ENCODE measurements at places on chromosomes 2 and 18. TPM values are rescaled to one million over a fixed set of nuclear protein-coding genes. Genes with fewer than 3 reads are reported as not detected.

DNA sequence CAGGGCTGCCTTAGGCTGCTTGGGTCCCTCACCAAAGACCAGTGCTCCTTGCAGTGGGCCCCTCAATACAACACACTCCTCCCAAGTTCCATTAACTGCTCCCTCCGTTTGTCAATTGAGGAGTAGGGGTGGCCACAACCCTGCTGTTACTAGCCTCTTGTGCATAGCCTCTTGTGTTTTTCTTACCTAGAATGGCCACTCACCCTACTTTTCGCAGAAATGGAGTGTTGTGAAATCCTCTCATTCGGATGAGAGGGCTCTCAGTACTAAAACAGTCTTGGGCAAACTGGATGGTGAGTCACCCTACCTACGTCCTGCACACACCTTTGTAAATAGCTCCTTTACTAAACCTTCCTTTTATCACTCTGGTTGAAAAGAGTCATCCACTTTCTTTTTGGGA, 253.9 kb downstream of the OSR1 start:
- no peaks in the 10 kb centered on the region for H3K4me1 ChIP-seq
- H3K27me3 ChIP-seq, result no peaks in the 10 kb centered on the region
- H3K36me3 ChIP-seq, result no peaks in the 10 kb centered on the region
- no peak overlapping the region for H3K27ac ChIP-seq
- DNase-seq, result no peak

DNA sequence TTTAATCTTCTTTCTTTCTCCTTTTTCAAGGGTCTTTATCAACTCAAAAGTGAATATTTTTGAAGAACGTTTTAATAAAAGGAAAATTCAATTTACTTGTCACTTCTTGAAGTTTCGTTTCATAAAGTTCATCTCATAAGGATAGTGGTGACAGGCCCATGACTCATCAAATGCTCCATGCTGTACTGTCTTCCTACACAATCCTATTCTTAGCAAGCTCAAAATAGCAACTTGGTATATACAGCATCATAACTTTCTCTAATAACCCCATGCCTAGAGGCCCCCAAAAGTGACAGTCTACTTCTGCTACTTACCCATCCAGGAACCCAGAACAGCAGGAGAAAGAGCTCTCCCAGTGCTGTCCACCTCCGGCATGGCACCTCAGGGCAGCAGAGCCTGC, 7.7 kb downstream of the FBXO15 start:
- no peaks in the 10 kb centered on the region for H3K27me3 ChIP-seq
- no peak for DNase-seq
- H3K27ac ChIP-seq, result no peak overlapping the region
- no peaks in the 10 kb centered on the region for H3K36me3 ChIP-seq

GRCh38 chr2:190156530-190157212, 94.1 kb upstream of the MSTN start:
- H3K27ac ChIP-seq, result no peak overlapping the region
- H3K27me3 ChIP-seq, result no peaks in the 10 kb centered on the region
- H3K4me1 ChIP-seq, result no peaks in the 10 kb centered on the region
- DNase-seq, result no peak
- H3K36me3 ChIP-seq, result no peaks in the 10 kb centered on the region

IL36B gene
- not detected for total RNA-seq

DNA sequence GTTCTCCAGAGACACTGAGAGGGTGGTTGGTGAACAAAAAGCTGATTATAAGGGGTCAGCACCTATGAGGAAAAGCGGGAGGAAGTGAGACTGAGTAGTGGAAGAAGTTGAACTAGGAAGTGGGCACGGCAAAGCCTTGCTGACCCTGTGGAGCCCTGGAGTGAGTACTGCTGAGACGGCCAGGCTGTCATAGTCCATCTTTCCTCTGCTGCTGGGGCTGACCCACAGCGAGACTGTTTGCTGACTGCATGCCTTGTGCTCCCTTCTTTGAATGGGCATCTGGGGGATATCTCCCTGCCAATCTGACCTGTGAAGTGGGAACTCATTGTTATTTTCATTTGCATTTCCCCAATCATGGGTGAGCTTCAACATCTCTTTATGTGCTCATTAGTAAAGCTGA, 92.4 kb upstream of the LDAH start:
- H3K4me3 ChIP-seq, result no peak overlapping the region
- no peaks in the 10 kb centered on the region for H3K4me1 ChIP-seq
- DNase-seq, result no peak
- H3K27me3 ChIP-seq, result no peaks in the 10 kb centered on the region
- no peaks in the 10 kb centered on the region for H3K36me3 ChIP-seq
- H3K27ac ChIP-seq, result no peak overlapping the region

DNA sequence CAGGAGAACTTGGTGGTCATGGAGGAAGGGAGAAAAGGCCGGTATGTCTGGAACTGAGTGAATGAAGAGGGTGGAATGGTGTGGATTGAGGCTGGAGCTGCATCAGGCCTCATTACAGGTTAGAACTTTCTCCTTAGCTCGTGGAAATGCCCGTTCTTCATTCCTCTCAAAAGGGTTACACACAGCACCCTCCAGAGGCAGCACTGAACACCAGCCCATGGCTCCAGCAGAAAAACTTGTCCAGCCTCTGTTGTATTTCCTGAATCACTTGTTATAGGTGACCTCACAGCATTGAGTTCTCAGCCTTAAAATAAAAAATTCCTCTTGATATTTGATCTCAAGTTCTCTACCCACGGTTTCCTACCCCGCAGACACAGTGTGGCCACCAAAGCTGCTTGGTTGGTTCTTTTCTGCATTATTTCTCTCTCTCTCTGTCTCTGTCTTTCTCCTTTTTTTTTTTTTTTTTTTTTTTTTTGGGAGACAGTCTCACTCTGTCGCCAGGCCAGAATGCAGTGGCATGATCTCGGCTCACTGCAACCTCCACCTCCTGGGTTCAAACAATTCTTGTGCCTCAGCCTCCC, 89.6 kb downstream of the ITGB1BP1 start:
- no peaks in the 10 kb centered on the region for H3K36me3 ChIP-seq
- H3K27ac ChIP-seq, result no peak overlapping the region
- no peak overlapping the region for H3K4me3 ChIP-seq
- H3K4me1 ChIP-seq, result peaks cover 2% of the 10 kb centered on the region

DNA sequence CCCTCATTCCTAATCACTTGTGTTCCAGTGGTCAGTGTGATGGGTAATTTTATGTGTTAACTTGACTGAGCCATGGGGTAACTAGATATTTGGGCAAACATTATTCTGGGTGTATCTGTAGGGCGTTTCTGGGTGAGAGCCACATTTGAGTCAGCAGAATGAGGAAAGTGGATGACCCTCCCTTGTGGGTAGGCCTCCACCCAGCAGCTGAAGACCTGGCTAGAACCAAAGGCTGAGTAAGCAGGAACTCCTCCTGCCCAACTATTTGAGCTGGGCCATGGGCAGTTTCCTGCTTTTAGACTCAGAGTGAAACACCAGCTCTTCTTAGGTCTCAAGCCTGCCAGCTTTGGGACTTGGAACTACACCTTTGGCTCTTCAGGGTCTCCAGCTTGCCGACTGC, 141.8 kb downstream of the ACKR3 start:
- no peaks in the 10 kb centered on the region for H3K36me3 ChIP-seq
- no peaks in the 10 kb centered on the region for H3K4me1 ChIP-seq
- DNase-seq, result no peak
- no peak overlapping the region for H3K27ac ChIP-seq

GRCh38 chr2:38652431-38653273, 13.3 kb upstream of the GALM start:
- no peak overlapping the region for H3K4me3 ChIP-seq
- H3K4me1 ChIP-seq, result peaks cover 55% of the 10 kb centered on the region
- no peak overlapping the region for H3K27ac ChIP-seq

- peak overlapping the region; percentile 31 for H3K4me3 ChIP-seq
- peaks cover 21% of the 10 kb centered on the region for H3K36me3 ChIP-seq
- H3K27me3 ChIP-seq, result no peaks in the 10 kb centered on the region
- no peak for DNase-seq
Measured at GRCh38 chr2:74205596-74205995, 7.2 kb downstream of the MTHFD2 start.

DNA sequence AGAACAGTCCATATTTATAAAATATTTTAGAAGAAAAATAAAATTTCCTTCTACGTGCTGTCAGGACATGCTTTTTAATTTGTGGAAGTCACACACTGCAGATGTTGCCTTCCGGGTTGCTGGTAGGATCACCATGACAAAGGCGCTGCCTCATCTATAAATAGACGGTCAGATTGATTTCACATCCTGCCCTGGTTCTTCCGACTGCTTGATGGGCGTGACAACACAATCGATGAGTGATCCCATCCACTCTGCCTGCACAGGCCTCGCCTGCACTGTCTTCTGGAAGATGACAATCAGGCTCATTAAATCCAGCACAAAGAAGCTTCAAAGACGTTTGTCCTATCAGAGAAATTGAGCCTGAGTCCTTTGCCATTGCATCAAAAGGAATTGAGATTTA, 318.9 kb upstream of the TRIB2 start:
- H3K27me3 ChIP-seq, result no peaks in the 10 kb centered on the region
- H3K36me3 ChIP-seq, result no peaks in the 10 kb centered on the region
- no peaks in the 10 kb centered on the region for H3K4me1 ChIP-seq
- H3K4me3 ChIP-seq, result no peak overlapping the region

GRCh38 chr2:235097196-235097595, 145.4 kb downstream of the SH3BP4 start:
- no peak for DNase-seq
- no peak overlapping the region for H3K4me3 ChIP-seq
- peaks cover 9% of the 10 kb centered on the region for H3K27me3 ChIP-seq
- H3K4me1 ChIP-seq, result no peaks in the 10 kb centered on the region
- no peaks in the 10 kb centered on the region for H3K36me3 ChIP-seq

GRCh38 chr18:55477499-55477859, 110.5 kb downstream of the TCF4 start:
- peak overlapping the region; percentile 58 for H3K4me3 ChIP-seq
- no peak overlapping the region for H3K27ac ChIP-seq
- no peak for DNase-seq
- H3K36me3 ChIP-seq, result no peaks in the 10 kb centered on the region

- peaks cover 23% of the 10 kb centered on the region for H3K4me1 ChIP-seq
- H3K27ac ChIP-seq, result peak overlapping the region; percentile 37
- no peaks in the 10 kb centered on the region for H3K36me3 ChIP-seq
- peak; percentile 35 for DNase-seq
- H3K27me3 ChIP-seq, result no peaks in the 10 kb centered on the region
- peak overlapping the region; percentile 19 for H3K4me3 ChIP-seq
Measured at GRCh38 chr2:181300600-181301291, 156.4 kb upstream of the ITGA4 start.

GRCh38 chr18:26634631-26635030, 86.3 kb upstream of the KCTD1 start:
- no peak for DNase-seq
- no peak overlapping the region for H3K27ac ChIP-seq
- no peak overlapping the region for H3K4me3 ChIP-seq
- H3K36me3 ChIP-seq, result no peaks in the 10 kb centered on the region
- no peaks in the 10 kb centered on the region for H3K4me1 ChIP-seq

KCNG2 gene
- total RNA-seq, result not detected

SETBP1 gene
- 0.41 TPM for total RNA-seq

FAM117B gene
- 46.8 TPM for total RNA-seq

DNA sequence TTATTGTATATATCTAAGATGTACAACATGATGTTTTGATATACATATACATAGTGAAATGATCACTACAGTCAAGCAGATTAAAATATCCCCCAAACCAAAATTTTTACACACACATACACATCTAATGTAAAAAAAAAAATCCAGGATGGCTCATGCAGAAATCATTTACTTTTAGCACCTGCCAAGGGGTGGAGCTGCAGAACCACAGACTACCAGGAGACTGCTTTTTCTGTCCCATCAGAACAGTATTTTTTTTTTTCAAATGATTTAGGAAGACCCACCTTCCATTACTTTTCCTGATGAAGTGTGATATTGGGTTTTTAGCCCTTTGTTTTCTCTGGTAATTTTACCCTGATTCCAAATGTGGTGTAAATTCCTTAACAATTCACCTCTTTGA, 61.9 kb downstream of the AQP4 start:
- H3K27me3 ChIP-seq, result no peaks in the 10 kb centered on the region
- H3K4me1 ChIP-seq, result no peaks in the 10 kb centered on the region

- no peaks in the 10 kb centered on the region for H3K27me3 ChIP-seq
- H3K4me3 ChIP-seq, result no peak overlapping the region
- no peak overlapping the region for H3K27ac ChIP-seq
- no peaks in the 10 kb centered on the region for H3K4me1 ChIP-seq
- no peaks in the 10 kb centered on the region for H3K36me3 ChIP-seq
- no peak for DNase-seq
Measured at GRCh38 chr2:159595410-159596046, 20.8 kb downstream of the BAZ2B start.

HNMT gene
- 0.78 TPM for total RNA-seq

SIX3 gene
- not detected for total RNA-seq

RUFY4 gene
- total RNA-seq, result 0.78 TPM

DNA sequence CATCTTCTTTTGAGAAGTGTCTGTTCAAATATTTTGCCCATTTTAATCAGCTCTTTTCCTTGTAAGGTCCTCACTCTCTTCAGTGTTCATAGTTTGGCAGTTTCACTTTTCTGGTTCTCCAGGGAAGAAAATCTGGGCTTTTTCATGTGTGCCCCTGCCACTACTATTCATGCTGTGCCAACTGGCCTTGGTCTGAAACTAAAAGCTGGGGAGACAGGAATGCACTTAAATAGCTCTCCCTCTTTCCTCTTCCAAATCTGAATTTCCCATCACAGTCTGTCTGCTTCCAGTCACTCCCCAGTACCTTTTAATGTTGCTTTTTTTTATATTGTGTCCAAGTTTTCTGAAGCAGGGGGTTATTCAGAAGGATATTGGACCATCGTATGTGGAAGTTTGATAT, 574.3 kb upstream of the POU3F3 start:
- H3K27me3 ChIP-seq, result no peaks in the 10 kb centered on the region
- no peak overlapping the region for H3K4me3 ChIP-seq
- no peak overlapping the region for H3K27ac ChIP-seq
- H3K36me3 ChIP-seq, result no peaks in the 10 kb centered on the region
- DNase-seq, result no peak
- no peaks in the 10 kb centered on the region for H3K4me1 ChIP-seq

DNA sequence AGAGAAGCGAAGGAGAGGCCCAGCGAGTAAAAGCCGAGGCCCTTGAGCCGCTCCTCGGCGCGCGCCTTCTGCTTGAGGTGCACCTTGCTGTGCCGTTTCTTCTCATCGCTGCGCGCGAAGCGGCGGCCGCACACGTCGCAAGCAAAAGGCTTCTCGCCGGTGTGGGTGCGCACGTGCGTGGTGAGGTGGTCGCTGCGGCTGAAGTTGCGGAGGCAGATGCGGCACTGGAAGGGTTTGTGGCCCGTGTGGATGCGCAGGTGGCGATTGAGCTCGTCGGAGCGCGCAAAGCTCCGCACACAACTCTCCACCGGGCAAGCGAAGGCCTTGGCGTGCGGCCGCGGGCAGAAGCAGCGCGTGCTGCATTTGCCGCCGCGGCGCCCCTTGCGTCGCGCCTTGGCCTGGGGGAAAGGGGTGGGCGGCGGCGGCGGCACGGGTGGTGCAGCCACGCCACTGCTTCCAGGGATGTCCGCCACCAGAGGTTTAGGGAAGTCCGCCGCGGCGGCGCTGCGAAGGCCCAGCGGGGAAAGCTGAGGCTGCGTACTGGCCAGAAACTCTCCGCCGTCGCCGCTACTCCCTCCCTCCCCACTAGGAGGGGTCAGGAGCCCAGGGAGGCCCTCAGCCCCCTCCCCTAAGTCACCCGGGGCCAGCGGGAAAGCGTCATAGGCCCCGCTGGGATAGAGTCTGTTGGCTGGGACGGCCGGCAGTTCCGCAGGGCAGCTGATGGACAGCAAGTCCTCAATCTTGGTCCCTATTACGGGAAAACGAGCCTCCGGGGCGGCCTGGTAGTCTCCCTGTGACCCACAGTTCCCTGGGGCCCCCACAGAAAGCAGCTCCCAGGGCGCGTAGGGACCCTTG, 1.7 kb downstream of the EGR4 start:
- no peaks in the 10 kb centered on the region for H3K36me3 ChIP-seq
- peaks cover 50% of the 10 kb centered on the region for H3K27me3 ChIP-seq
- H3K27ac ChIP-seq, result no peak overlapping the region
- no peak for DNase-seq

RSAD2 gene
- 4.6 TPM for total RNA-seq

DUSP11 gene
- total RNA-seq, result 61.5 TPM
